Fibroblast of the aortic adventitia (primary cell): ENCODE measurements at places on chromosomes 3 and 15. TPM values are rescaled to one million over a fixed set of nuclear protein-coding genes. Genes with fewer than 3 reads are reported as not detected.

OR5H14 gene
- total RNA-seq: not detected in 2 replicates

GCNT3 gene
- total RNA-seq: 0.27 and 0.65 TPM in 2 replicates

DNA sequence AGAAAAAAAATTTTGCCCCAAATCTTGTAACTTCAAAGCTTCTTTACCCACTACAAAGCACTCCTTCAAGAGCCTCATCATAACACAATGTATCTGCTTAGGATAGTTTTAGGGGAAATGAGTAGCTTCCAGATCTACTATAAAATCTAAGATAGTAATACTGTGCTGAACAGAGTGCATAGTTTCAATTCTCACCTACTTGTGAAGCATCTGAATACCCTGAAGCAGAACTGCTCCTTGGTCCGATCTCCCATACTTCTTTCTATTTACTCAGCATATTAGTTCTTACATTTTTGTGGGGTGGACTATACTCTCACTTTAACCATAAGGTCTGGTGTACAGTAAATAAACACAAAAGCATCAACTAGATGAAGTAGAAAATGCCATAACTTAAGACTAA lies 9.6 kb downstream of the TFRC start:
- no peak for DNase-seq

STRIT1 gene
- not detected in 2 replicates for total RNA-seq

BCL2A1 gene
- total RNA-seq: 0.81 TPM in 1 of 2 replicates, not detected in the other

ADAMTS9 gene
- 0.54 and 3.7 TPM in 2 replicates for total RNA-seq

GRCh38 chr3:138195481-138195880 lies 8.4 kb downstream of the ARMC8 start:
- no peak for DNase-seq

PLAAT1 gene
- 0.90 TPM in 1 of 2 replicates, not detected in the other for total RNA-seq

- DNase-seq: no peak
Observed at GRCh38 chr15:85541744-85542143, 161.3 kb downstream of the AKAP13 start.

GRCh38 chr3:61221759-61222362 lies 29.4 kb downstream of the FHIT start:
- no peak for DNase-seq

MITF gene
- total RNA-seq: 6.1 and 22.6 TPM in 2 replicates

DNA sequence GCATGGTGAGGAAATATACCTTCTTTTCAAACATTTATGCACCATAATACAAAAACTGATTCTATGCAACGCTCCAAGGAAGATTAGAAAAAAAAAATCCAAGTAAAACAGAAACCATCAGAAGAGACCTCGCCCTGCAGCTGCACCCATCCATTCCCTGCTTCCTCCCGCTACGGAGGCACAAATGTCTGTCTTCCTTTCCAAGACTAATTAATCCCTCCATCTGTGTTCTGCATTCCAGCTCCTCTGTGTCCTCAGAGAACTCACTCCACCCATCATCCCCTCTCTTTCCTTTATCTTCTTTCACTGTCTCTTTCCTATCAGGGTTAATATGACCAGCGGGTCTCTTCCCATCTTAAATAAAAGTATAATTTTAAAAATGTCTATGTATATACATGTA lies 196.1 kb downstream of the ADAMTSL3 start:
- DNase-seq: no peak

SOX14 gene
- not detected in 2 replicates for total RNA-seq

- DNase-seq: peak; percentile 74
Observed at GRCh38 chr3:191269289-191270085, 59.7 kb upstream of the CCDC50 start.

CYP11A1 gene
- 0.33 and 0.90 TPM in 2 replicates for total RNA-seq

- DNase-seq: no peak
Observed at GRCh38 chr3:32973982-32974381, 22.5 kb downstream of the CCR4 start.

- peak; percentile 65 for DNase-seq
Observed at GRCh38 chr15:25543196-25543595, 104.4 kb upstream of the UBE3A start.

DNA sequence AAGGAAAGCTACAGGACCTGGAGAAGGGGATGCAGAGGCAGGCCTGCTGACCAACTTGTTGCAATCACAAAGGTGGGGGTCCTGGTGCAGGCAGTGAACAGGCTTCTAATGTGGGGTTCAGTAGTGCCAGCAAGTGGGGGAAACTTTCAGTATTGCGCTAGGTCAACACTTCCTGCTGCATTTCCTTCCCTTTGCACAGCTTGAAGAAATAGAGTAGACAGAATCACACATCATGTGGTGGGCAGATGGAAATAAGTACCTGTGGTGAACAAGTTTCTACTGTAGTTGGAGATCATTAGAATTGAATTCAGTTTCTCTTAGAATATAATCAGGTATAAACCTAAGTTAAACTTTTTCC lies 63.4 kb downstream of the RGMA start:
- DNase-seq: no peak

- DNase-seq: no peak
Observed at GRCh38 chr3:43995547-43996378, 245.9 kb upstream of the TOPAZ1 start.

GRCh38 chr3:138249636-138250035 lies 62.5 kb downstream of the ARMC8 start:
- no peak for DNase-seq

DNA sequence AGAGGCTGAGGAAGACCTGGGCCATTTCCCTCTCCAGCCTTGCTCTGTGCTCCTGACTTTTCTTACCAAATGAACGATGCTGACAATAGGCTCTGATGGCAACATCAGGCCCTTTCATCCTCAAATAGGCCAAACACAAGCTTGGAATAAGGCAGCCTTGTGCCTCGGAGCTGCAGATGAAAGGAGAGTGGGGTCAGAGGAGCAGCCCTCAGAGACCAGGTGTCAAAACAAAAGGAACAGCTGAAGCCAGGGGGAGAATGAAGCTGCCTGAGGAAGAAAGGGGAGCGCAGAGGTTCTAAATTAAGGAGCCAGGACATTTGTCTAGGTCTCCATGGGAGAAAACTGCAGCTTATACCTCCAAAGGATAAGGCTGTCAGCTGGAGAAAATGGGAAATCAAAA lies 5.1 kb downstream of the BFSP2 start:
- no peak for DNase-seq

DNA sequence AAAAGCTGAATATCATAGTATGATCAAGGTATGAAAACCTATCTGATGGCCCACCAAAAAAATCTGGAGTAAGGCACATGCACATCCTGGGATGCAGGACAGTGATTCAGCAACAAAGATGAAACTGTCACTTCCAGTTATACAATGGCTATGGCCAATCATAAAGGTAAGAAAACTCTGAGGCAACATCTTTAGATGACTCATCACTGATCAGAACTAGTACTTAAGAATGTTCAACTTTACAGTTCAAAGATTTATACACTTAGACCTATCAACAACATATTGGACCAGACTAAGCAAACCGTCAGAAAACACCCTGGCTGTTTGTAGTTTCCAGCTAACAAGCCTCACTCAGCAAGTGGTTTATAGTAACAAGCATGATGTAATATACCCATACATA lies 21.3 kb upstream of the PLCH1 start:
- DNase-seq: no peak

SEMA3F gene
- total RNA-seq: 0.74 and 3.5 TPM in 2 replicates

- DNase-seq: no peak
Observed at GRCh38 chr3:26089249-26089648, 299.4 kb downstream of the OXSM start.

FAM81A gene
- total RNA-seq: 0.81 and 2.6 TPM in 2 replicates

DNA sequence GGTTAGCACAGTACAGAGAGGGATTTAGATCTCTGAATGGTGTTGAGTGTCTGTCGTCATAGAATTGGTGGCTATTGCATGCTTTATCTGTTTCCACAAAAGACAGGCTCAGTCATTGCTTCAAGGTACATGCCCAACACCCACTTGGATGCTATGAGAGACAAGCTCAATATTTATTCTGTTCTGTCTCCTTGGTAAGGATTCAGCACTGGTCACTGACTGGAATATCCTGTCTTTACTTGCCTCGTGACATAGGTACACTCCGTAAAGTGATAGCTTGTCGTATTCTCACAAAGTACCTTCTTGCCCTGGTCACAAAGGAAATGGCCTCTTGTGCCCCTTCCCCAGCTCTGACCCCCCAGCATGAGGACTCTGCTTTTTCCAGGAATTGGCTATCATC lies 72.8 kb upstream of the CTNNB1 start:
- no peak for DNase-seq
